ENCODE measurements at places on chromosomes 7 and 10.

GRCh38 chr10:4174197-4174596 lies 389.2 kb upstream of the KLF6 start:
- DNase-seq = no peak

GRCh38 chr7:46696741-46697140 lies 775.7 kb upstream of the IGFBP3 start:
- DNase-seq = no peak

DNA sequence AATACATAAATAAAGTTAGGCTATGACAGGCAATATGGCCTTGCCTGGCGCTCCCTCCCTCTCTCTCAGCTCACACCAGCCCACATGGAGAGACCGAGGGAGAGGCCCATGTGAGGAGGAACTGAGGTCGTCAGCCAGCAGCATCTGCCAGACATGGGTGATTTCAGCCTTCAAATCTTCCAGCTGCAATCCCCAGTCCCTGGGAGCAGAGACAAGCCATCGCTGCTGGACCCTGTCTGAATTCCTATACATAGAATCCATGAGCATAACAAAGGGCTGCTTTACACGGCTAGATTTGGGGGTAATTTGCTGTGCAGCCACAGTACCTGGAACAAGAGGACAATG lies 35.6 kb downstream of the ANKRD16 start:
- DNase-seq = no peak

GRCh38 chr7:110637252-110637651 lies 453.7 kb upstream of the LRRN3 start:
- no peak for DNase-seq

GRCh38 chr7:6307762-6308161 lies 35.3 kb upstream of the CYTH3 start:
- no peak for DNase-seq

GRCh38 chr10:77374189-77374656 lies 263.4 kb downstream of the KCNMA1 start:
- no peak for DNase-seq

- DNase-seq = no peak
Observed at GRCh38 chr7:82167558-82168314, 275.8 kb downstream of the CACNA2D1 start.

DNA sequence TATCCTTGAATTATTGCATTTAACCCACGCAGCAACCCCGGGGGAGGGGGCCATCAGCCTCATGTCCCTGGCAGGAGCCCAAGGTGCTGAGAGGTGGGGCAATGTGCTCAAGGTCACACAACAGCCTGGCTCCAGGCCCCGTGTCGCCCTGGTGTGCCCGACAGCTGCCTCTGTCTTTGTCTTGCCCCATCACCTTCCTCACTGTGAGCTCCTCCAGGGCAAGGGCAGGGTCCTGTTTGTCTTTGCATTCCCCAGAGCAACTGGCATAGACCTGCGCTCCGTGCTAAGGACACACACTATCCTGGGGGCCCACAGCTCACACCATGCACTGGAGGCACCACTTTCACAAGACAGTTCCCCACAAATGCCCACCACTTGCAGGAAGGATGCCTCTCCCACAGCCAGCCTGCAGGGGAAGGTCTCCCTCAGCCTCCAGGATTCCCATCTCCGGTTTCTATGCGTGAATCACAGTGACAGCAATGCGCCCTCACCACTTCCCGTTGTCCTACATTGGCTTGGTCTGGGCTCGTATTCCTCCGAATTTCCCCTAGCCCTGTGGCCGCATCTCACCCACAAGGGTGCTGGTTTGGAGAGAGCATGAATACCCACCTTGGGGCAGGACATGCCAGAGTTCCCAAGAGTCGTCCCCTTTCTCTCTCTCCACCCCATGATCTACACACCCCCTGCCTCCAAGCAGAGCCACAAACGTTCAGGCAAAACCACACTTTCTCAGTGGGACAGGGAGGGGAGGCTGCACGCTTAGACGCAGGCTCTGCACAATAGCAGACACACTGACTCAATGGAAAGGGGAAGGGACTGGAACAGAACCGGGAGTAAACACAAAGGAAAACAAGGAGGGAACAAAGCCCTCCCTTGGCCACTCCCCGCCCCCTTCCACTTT lies 10.3 kb downstream of the ITPRIP start:
- DNase-seq = peak; percentile 86

DNA sequence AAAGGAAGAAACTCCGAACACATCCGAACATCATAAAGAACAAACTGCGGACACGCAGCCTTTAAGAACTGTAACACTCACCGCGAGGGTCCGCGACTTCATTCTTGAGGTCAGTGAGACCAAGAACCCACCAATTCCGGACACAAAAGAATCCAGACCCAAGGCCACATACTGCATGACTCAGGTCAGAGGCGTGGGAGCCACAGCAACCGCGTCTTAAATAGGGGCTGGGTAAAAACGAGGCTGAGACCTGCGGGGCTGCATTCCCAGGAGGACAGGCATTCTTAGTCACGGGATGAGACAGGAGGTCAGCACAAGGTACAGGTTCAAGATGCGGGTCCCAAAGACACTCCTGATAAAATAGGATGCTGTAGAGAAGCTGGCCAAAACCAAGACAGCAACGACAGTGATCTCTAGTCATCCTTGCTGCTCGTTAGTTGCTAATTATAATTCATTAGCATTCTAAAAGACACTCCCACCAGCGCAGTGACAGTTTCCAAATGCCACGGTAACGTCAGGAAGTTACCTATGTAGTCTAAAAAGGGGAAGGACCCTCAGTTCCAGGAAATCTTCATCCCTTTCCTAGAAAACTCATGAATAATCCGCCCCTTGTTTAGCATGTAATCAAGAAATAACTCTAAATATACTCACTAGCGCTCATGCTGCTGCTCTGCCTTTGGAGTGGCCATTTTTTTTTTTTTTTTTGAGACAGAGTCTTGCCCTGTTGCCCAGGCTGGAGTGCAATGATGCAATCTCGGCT lies 19.3 kb downstream of the AP5Z1 start:
- DNase-seq = no peak

GRCh38 chr7:141184532-141185190 lies 110.8 kb downstream of the TMEM178B start:
- no peak for DNase-seq

GRCh38 chr10:12042409-12042796 lies 206 bp downstream of the UPF2 start:
- no peak for DNase-seq

- DNase-seq = no peak
Observed at GRCh38 chr10:44234483-44234875, 150.4 kb downstream of the CXCL12 start.

DNA sequence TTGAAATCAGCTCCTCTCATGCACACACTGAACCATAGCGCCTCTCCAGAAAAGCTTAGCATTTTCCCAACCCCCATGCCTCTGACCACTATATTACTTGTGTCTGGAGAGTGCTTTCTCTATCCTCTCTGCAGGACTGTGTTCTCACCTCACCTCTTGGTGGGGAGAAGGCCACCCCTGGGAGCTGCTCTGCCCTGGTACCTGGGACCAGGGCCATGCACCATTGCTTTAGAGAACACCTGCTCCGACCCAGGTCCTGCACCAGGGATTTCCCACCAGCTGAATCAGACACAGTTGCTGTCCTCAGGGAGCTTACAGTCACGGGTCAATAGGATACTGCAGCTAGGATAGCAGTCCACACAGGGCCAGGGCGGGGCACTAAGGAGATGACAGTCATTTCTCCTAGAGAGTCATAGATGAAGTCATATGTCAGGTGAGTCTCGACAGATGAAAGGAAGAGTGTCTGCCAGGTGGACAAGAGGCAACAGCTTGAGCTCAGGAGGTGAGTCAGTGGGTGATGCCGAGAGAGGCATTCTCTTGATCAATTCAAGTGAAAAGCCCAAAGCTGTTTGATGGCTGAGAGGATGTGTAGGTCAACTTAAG lies 619 bp upstream of the LMTK2 start:
- DNase-seq = no peak

- DNase-seq = no peak
Observed at GRCh38 chr7:90701021-90701420, 104.9 kb downstream of the CDK14 start.

DNA sequence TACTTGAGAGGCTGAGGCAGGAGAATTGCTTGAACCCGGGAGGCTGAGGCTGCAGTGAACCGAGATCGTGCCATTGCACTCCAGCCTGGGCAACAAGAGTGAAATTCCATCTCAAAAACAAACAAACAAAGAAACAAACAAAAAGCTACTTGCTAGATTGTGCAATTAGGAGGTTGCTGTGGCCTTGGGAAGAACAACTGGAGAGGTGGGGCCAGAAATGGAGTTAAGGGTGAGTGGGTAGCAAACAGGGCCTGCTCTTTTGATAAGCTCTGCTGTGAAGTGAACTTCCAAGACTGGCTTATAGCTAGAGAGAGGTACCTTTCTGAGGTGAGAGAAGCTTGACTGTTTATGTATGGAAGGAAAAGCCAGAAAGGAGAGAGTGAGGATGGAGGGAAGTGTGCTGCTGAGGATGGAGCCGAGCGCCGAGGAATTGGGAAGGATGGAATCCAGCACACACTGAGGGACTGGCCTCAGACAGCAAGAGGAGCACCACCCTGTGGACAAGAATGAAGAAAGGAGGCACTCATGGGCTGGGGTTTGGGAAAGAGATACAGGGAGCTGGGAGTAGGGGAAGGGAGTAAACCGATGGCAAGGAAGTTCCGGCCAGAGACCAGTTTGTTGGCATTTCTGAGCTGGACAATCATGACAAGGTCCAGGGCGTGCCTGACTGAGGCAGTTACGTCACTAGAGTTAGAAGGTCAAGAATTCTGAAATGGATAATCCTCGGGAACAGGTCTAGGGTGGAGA lies 7.0 kb upstream of the RPEL1 start:
- peak; percentile 56 for DNase-seq

GRCh38 chr7:24291271-24291670 lies 7.3 kb downstream of the NPY start:
- no peak for DNase-seq

DNA sequence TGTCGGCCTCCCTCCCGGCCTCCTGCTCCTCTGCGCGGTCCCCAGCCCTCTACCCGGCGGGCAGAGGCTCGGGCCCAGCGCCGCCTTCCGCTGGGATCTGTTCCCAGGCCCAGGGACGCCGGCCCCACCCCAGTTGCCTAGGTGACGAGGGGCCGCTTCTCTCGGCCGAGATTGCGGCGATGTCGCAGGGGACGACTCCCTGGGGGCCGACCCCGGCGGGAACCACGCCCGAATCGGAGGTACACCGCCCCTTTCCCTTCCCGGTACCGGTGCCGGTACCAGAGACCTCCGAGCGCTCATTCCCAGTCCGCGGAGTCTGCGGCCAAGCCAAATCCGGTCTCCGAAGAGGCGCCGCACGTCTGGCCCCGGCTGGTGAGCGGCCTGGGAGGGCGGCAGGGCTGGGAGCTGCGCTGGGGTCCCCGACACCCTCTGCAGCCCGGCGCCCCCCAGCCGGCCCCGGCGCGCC lies at the start of gene CABCOCO1:
Gene CABCOCO1, plus strand, starts transcription at position 136 of the 466 bp plus-strand sequence. Its CDS starts 44 bp downstream, at position 180.
- DNase-seq = peak; percentile 33
